Activated T-helper 9 cell treated with anti-CD3 and anti-CD28 coated beads, Interleukin-2, amount 50 U/mL, for 16 hours (primary cell): ENCODE measurements at places on chromosomes 1 and 21.

DNA sequence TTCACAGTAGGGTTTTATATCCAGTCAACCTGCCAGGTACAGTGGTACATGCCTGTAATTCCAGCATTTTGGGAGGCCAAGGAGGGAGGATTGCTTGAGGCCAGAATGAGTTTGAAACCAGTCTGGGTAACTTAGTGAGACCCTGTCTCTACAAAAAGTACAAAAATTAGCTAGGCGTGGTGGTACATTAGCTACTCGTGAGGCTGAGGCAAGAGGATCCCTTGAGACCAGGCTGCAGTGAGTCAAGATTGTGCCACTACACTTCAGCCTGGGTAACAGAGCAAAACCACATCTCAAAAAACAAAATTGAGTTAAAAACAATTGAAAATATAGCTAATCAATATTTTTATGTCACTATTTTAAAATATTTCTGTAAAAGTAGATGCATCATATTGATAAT is 33.2 kb downstream of the DDI2 start:
- DNase-seq: no peak

DNA sequence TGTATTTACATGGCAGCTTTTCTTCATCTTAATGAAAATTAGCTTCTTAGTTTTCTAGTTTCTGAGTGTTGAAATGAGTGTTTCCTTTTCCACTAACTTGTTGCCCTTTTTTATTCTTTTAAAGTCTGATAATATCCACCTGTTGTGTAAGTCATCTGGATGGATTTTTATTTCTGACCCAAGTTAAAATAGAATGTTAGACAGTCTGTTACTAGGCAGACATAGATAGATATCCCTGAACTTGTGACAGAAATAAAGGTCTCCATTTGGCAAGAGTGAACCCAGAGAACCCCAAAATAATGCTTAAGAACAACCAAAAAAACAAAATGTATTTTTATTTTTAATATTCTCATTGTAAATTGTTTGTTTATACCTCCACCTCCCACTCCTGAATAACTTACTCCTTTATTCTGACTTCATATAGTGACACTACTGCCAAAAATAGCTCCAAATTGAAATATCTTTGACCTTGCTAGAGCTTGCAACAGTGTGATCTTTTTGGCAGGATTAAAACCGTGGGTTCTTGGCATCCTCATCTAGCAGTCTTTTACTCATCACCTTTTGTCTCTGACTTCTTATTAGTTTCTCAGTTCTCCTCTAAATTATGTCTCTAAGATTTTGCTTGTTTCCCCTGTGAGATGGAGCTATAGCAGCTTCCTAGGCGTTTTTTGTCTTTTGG is 26.9 kb upstream of the SH3D21 start:
- no peak for DNase-seq

GRCh38 chr1:229841230-229841629 is 215.2 kb downstream of the URB2 start:
- DNase-seq: no peak

DNA sequence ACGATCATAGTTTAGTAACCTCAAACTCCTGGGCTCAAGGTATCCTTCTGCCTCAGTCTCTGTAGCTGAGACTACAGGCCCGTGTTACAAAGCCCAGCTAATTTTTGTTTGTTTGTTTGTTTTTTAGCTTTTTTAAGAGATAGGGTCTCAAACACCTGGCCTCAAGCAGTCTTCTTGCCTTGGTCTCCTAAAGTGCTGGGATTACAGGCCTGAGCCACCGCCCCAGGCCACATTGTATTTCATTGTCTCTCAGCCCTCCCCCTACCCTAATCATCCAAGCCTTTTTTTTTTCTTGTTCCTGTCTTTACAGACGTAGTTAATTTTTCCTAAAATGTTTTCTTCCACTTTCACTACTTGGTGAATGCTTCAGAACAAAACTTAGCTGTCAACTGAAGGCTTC is 5.4 kb downstream of the CDC7 start:
- no peak for DNase-seq

DNA sequence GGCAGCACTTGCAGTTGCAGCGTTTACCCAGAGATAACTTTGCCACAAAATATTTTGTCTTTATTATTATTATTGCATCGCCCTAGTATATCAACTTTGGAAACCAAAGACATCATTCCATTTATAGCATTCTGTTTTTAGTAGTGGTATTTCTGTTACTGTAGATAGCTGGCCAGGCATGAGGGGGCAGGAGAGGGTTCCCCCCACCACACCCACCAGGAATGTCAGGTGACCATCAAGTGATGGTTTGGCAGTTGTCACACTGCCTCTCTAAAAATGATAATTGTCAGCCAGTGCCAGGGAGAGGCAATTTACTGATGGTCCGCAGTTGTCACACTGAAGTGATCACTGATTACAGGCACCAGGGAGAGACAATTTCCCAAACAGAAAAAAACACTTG is 135.6 kb downstream of the TSEN15 start:
- DNase-seq: no peak

DNA sequence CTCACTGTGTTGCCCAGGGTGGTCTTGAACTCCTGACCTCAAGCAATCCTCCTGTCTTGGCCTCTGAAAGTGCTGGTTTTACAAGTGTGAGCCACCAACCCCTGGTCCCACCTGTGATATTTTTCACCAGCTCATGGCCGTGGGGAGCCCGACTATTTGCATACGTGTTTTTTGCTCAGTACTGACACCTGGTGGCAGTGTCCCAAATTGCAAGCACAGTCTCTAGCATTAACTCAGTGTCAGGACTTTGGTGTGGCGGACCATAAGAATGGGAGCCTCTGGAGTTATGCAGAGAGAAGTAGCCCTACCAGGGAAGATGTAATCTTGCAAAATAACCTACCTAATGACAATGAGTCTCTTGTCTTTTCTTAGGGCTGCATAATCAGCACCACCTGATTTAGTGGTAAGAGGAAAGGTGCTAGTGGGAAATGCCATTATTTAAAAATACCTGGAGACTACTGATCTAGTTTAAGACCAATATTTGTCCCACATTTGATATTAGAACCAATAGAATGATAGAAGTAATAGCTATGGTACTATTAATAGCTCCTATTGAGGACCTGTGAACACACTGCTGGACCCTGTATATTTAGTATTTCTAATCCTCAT is 305.4 kb downstream of the DISC1 start:
- no peak for DNase-seq

DNA sequence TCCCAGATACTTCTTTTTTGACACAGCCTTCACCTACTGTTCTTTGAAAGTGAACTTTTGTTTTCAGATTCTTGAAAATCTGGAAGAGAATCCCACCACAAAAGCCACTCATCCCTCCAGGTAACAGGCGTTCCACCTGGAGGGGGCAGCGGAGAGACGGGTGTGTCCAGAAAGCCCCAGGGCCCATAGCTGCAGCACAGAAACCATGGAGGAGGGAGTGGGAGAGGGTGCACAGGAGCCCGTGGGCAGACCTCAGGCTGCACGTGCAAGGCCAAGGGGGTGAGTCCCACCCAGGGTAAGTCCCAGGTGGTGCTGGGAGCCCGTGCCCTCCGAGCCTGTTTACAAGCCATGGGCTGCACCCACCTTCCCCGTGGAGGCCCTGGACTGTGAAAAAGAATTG is 86.5 kb downstream of the PSMG1 start:
- DNase-seq: no peak

DNA sequence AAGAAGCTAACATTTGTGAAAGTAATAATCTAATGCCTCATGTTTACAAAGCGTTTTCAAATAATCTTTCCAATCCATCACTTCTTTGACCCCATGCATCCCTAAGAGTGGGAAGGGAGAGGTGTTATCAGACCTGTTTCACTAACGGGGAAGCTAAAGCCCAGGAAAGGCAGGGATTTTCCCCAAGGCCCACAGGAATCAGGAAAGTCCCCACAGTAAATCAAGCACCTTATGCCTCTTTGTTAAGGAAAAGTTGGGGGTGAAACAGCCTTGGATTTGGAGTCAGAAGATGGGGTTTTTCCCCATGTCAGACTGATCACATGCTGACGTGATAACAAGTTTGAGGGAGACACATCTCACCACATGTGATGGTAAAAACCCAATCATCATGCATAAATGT is 20.0 kb upstream of the ANGPTL7 start:
- DNase-seq: no peak

DNA sequence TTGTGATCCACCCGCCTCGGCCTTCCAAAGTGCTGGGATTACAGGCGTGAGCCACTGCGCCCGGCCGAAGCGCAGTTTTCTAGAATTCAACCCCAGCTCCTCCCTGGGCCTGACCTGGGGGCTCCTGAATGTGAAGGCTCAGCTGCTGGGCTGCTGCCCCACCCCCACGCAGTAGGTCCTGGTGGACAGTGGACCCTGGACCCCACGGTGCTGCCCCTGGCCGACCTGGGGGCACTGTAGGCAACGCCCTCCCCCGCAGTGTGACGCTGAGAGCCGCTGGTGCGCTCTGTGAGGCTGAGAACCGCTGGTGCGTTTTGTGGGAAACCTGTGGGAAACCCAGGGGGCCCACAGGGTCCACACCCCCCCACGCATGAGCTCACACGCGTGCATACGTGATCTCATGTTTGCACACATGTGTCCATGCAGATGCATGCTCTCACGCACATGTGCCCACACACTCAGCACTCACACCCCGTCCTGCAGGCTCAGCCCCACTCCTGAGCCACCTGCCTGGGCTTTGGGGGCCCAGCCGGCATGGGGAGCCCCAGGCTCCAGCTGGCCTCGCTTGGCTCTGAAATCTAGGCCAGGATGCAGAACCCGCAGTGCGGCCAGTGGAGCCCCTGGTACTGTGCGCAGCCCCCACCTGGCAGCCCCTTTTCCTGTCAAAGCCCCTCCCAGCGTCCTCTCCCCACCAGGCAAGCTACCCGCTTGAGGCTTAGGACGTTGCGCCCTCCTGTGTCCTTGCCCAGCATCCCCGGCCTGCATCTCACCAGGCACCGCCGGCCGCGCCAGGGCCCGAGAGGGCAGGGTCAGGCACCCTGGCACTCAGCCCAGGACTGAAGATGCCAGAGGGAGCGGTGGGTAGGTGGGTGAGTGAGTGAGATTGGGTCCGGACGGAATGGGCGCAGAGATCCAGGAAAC is 67.7 kb downstream of the COL18A1 start:
- DNase-seq: no peak

- DNase-seq: no peak
Observed at GRCh38 chr1:230237805-230238204, 170.8 kb downstream of the GALNT2 start.

DNA sequence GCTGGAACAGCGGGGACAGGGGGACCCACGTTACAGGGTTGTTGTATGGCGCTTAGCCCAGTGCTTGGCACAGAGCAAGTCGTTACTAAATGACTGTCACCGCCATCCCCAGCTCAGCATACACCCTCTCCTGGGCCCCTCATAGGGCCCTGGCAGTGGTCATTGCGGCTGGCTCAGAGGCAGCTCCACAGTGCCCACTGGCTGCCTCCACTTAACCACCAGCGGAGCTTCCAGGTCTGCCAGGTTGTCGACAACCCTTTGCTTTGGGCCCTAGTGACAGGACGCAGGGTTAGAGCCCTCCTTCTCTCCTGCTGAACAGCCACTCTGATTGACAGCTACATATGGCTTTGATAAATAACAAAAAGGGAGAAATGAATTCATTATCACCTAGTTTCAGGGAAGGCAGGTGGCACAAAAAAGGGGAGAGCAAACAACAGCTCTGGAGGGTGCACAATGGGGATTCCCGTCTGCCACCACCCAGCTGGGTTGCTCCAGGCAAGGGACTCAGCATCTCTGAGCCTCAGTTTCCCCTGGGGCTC is 4.8 kb downstream of the EFHD2 start:
- no peak for DNase-seq

DNA sequence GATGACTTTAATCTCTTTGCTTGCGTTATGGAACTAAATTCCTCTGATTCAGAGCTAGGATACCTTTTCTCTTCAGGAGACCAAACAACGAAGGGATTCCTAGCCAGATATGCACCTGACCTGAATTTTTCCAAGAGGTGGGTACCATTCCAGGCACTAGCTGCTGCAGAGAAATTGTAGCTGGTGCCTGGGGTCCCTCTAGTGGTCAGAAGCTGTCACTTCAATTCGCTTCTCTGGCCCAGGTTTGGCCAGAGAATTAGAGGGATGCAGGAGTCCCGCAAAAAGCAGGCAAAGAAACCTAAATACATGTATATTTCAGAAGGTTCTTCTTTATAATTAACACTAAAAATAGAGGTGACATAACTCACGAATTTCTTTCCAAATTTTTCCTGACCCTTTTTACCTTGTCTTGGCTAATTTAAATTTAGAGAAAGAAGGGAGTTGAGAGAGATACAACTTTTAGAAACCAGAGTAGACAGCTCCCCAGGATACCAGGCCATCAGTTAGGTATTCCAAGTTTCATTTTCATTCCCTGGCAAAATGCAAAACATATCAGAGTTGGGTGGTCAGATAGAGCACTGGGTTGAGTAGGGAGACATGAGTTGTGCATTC is 9.6 kb downstream of the ACKR1 start:
- peak; percentile 5 for DNase-seq

- DNase-seq: no peak
Observed at GRCh38 chr1:241839369-241839979, 8.5 kb upstream of the EXO1 start.

DNA sequence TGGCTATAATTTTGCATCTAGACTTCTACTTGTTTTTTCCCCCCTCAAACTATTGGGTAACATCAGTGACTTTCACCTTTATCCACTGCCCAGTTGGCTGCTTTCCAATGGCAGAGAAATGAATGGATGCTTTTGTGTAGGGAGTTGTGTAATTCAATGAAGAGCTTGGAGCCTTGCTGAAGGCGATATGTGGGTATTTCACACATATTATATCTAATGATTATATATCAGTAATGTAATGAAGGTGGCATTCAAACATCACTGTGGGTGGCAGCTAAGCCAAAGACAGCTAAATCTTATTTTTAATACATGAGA is 81.2 kb downstream of the TGFB2 start:
- no peak for DNase-seq

- no peak for DNase-seq
Observed at GRCh38 chr1:180182643-180183311, 28.1 kb downstream of the QSOX1 start.

DNA sequence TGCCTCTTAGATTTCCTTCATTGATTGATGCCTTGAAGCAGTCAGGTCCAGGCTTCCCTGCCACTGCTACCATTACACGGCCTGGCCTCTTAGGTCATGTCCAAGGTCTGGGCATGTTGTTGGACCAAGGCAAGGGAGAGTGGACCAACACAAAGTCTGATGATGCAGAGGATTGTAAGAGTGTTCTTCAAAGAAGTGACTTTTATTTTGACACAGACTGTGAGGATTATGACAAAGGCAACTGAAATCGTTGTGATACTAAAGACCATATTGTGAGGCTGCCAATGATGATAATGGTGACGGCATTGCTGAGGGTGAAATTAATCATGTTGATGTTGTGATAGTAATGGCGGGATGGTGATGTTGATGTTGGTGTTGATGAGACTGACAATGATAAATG is 149.5 kb downstream of the GRIK3 start:
- DNase-seq: no peak

DNA sequence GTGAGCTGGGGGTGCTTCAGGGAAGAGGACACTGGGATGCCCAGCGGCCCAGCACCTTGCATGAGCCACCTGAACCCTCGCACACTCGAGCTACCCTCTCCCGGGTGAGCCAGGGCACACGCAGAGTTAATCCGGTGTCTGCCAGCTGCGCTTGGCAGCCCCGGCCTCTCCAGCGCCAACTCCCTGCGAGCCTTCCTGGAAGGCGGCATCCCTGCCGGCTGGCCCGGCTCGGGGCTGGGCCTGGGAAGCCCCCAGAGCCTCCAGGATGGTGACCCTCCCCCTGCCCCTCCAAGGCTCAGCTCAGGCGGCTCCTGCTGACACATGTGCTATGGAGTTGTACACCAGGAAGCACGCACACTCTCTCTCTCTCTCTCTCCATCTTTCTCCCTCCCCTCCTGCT is 48.7 kb downstream of the RAP1GAP start:
- DNase-seq: no peak

- no peak for DNase-seq
Observed at GRCh38 chr1:94646786-94647555, 105.4 kb upstream of the F3 start.

GRCh38 chr1:207156826-207157225 is 52.8 kb downstream of the C4BPA start:
- DNase-seq: no peak
